Stimulated activated CD4-positive, alpha-beta T cell treated with anti-CD3 and anti-CD28 coated beads, TNF-alpha, amount 100 ng/mL, for 48 hours (primary cell): ENCODE measurements at places on chromosomes 3 and 15.

GRCh38 chr3:131608741-131609140 is 106.0 kb upstream of the MRPL3 start:
- DNase-seq, result no peak

DNA sequence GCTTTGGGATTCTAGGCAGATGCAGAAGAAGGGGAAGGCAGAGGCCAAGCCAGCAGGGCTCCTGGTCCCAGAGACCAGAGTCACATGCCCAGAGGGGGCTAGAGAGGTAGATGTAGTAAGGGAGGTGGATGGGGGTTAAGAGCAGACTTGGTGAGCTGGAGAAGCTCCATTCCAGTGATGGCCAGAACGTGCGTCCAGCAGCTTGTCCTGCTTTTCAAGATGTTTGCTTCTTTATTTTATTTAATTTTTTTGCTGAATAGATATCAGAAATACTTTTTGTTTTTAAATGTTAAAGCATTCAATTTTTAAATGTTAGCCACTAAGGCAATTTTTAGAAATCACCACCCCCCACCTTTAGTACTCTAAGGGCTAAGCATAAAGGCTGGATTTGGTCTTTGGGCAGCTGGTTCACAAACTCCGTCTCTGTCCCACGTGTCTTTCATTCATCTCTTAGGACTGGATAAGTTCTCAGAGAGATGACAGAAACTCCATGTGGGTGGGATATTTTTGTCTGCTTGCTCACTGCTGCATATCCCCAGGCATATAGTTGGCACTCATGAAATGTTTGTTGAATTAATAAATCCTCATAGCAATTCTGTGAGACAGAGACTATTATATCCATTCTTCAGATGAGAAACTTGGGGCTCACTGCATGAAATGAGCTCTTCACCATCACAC is 6.7 kb downstream of the COLQ start:
- no peak for DNase-seq

GRCh38 chr3:175640958-175641357 is 781.8 kb downstream of the NAALADL2 start:
- DNase-seq, result no peak

GRCh38 chr3:14404631-14405359 is 2.4 kb downstream of the SLC6A6 start:
- DNase-seq, result no peak

GRCh38 chr3:187261541-187261969 is 30.0 kb downstream of the MASP1 start:
- no peak for DNase-seq

GRCh38 chr3:52183786-52184445 is 14.0 kb upstream of the ALAS1 start:
- no peak for DNase-seq

DNA sequence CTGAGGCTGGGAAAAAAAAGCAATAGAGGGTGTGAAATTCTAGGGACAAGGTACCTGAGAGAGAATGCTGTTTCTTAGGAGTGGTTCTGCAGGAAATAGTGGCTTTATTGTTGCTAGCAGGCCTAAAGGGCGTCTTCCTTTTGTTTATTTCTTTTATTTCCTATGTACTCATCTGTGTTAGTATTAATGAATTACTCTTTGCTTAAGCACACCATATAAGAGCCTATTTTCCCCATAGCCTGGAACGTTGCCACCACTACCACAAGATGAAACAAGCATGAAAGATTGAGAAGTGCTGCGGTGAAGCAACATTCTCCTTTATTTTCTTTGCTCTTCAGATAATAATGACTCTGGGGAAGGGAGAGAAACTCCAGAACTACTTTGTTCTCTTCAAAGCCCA is 21.3 kb upstream of the GOLIM4 start:
- DNase-seq, result no peak

- no peak for DNase-seq
Observed at GRCh38 chr3:32105291-32106131, 909 bp upstream of the GPD1L start.

DNA sequence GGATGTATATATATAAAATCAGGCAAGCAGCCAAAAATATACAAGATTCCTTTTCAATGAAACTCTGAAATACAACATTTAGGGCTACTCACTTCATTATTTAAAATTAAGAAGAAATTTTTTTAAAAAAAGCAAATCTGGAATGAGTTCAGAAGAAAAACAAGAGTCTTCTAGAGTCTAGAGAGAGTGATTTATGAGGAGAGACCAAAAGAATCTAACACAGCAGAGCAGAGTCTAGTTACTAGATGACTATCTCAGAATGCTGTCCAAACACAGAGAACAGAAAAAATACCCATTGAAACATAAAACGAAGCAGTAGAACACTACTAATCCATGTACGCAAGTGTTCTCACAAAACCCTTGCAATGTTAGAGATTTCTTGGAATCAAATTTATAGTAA is 275.2 kb upstream of the CBLB start:
- DNase-seq, result no peak

- DNase-seq, result no peak
Observed at GRCh38 chr3:188396900-188397299, 242.9 kb downstream of the LPP start.

DNA sequence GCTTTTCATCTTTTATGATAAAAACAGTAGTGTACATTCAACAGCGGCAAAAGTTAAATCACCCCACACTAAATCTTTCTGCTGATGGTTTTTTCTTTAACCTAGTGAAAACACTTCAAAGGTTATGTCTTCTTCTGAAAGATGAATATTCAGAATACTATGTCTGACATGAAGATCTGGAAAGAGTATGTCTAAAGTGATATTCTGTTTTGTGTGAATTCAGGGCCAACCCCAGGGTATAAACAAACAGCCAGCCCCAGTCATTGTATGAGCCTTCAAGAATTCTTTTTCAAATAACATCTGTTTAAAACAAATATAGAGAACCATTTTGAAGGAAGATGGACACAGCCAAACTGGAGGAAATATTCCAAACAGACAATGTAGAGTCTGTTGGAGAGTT is 581.0 kb upstream of the NAALADL2 start:
- no peak for DNase-seq

GRCh38 chr3:124037326-124037725 is 45.4 kb upstream of the ROPN1 start:
- DNase-seq, result no peak

DNA sequence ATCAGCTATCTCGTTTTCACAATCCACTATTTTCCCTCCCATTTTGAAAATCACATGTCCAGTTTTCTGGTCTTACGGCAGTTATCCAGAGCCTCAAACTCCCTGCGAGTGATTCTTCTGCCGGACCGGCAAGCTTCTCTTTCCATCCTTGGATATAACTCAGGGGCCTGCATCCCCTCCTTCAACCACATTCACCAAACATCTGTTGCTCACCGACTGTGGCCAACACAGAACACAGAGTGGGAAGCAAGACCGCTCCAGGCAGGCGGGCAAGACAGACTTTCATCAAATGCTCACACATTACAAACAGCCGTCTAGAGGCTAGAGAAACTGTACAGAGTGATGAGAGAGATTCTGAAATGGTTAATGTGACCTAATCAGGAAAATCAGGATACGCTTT is 7.6 kb upstream of the SLC12A8 start:
- DNase-seq, result no peak

DNA sequence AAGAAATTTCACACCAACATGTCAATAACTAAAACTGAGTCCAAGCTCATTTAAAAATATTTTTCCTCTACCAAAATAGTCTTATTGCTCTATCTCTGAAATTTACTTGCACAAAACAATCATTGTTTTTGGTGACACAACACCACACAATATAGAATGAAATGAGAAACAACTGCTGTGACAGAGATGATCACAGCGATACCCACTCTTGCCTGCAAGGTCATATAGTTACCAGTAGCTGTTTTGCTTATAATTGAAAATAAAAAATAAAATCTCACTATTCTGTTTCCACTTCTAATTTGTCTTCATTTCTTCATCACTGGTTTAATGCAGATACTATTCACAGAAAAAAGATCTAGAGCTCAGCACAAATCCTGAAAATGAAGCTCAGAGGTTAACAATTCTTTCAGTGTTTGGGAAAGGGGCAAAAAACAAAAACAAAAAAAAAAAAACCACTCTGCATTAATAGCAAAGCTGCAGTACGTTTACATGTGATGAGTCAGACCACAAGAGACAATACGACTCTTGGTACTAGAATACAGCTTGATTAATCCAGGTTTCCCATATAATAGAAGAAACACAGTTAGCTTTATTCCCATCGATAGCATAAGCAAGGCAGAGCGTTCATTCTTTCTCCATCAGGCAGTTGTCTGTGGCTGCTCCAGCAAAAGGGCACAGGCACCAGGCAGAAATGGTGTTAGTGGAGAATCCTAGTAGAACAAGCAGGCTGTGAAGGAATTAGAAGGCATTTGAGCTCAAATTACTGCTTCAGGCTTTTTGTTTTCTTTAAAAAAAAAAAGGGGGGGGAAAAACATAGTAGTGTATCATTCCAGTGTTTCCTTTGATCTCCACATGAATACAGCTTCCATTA is 773 bp downstream of the ANKRD28 start:
- DNase-seq, result no peak

GRCh38 chr15:85003593-85004312 is 22.1 kb downstream of the PDE8A start:
- no peak for DNase-seq

- no peak for DNase-seq
Observed at GRCh38 chr3:140809316-140809715, 131.5 kb downstream of the TRIM42 start.

DNA sequence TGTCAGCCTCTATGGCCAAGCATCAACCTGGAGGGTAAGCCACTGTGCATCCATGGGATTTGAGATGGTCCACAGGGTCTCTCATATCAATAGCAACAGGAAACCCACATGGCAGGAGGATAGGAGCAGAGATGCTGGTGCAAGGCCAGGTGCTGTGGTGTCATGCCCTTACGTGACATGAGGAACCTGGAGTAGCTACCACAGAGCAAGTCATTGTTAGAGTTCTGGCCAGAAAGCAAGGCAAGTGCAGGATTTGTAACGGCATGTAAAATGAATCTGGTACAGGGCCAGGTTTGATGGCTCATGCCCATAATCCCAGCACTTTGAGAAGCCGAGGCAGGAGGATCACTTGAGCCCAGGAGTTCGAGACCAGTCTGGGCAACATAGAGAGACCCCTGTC is 14.8 kb upstream of the ZNF774 start:
- DNase-seq, result no peak

DNA sequence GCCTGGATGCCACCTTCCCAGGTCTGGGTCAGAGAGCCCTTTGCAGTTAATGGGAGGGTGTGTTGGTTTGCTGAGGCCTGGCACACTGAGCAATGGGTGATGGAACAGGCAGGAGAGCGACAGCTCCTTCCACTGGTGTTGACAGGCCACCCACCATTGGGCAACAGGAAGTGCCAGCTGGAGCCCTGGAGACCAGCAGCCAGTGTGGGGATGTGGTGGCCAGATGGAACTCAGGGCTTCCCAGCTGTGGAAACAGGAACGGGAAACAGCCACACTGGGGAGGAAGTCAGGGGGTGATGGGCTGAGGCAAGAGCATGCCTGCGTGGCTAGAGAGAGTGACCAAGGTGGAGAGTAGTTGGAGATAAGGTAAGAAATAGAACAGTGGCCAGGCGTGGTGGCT is 9.3 kb downstream of the PSTPIP1 start:
- no peak for DNase-seq

GRCh38 chr3:31813686-31814085 is 167.4 kb downstream of the OSBPL10 start:
- DNase-seq, result no peak

DNA sequence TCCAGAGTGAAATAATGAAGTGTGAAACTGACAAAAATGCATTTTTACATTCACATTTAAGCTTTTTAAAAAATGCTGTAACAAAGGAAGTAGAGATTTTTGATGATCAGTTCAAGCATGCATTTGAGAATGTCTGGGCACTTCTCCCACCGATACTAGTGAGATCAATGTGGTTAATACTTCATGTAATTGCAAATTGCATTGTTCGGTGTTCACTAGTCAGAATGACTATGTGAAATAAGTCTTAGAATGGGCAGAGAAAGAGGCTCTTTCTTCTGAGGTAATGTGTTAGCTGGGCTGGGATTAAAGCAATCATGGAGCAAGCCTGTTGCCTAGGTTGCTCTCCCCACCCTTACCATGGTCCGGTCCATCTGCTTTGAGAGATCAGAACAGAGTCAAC is 587.0 kb upstream of the GRM7 start:
- no peak for DNase-seq

DNA sequence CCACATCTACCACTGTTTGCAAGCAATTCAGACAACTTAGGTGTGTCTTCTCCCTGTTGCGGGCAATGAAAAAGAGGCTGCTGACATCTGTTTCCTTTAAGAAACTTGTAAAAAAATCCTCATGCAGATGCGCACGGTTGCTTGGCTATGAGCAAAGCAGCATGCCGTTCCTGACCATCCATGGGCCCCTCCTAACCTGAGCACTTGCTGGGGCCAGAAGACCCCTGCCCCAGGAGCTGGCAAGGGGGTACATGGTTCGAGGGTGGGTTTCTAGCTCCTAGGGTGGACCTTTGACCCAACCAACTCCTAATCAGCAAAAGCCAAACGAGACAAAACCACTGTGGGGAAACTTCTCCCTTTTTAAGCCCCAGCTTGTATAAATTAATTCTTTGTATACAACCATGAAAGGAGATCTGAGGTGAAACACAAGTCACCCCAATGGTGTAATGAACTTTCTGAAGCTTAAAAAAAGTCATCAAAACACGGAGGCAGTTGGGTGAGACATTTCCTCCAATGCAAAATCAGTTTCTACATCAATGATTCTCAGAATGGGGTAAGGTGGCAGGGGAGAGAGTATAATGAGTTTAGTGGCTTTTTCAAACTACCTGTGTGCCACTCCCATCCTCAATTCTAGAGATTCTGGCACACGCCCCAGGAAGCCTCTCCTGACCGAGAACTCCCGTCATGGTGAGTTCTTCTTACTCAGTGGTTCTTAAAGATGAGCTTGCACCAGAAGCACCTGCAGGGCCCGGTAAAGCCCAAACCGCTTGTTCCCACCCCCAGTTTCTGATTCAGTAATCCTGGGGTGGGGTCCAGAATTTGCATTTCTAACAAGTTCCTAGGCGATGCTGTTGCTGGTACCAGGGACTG is 44.1 kb downstream of the CPN2 start:
- no peak for DNase-seq

DNA sequence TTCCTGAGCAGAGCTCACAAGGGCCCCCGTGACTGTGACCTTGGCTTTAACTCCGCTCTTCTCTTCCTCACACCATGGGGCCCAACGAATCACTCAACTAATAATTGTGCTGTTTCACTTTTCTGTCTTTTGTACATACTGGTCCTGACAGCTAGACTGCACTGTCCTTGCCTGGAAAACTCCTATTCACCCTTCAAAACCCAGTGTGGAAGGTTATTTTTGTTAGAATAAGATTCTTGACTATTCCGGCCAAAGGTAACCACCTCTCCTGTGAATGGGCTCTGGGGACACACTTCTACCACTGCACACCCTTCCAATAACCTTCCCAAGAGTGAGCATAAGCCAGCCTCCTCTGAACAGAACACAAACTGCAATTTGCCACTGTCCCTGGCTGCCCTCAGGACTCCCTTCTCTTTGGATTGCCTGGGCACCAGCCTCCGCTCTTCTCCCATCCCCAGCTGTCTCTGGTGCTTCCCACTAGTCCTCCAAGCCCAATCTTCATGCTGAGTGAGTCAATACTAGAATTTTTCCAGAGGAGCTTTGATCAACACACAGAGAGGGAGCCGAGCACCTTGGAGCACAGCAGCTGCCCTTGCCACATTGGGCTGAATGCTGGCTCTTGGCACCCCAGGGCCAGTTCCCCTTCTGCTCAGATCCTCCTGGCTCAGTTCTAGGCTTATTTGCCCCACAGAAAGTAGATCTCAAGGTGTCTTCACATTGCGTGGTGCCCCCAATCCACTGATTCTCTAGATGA is 2.1 kb downstream of the SCN5A start:
- DNase-seq, result no peak
